T-helper 1 cell (primary cell): ENCODE measurements at places on chromosomes 12 and 14.
A peak's percentile ranks its signal among the peaks of the same experiment; 100 is the strongest.

DNA sequence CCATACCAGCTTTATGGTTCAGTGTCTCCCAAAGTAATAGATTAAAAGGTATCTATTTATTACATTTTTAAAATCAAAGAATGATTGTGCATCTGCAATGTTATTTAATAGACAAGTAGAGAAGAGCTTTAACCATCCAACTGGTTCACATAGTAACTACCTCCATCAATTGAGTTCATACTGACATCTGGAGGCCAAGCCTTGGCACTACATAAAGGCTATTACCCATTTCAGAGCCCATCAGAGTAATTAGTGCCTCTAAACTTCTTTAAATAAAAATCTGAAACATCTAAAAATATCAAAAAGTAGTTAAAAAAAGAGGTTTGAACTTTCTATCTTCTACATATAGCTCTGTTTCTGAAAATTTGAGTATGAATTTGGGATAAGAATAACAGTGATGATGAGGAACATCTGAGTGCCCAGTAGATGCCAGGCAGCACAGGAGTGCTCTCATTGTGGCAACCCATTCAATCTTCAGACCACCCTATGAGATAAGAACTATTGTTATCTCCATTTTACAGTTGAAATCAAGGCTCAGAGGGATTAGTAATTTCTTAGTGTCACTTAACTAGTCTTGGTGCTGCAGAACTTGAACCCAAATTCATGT is 132.9 kb upstream of the DAAM1 start:
- DNase-seq: peak; percentile 10

DNA sequence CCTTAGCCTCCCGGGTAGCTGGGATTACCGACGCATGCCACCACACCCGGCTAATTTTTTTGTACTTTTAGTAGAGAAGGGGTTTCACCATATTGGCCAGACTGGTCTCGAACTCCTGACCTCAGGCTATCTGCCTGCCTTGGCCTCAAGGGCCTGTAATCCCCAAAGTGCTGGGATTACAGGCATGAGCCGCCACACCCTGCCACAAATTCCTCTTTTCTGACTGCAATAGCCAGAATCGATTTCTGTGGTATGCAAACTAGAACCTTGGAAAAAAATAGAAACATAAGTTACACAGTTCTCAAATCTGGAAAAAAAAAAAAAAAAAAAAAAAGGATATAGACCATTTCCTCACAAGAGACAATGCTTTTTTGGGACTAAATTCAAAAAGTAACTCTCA is 184.6 kb upstream of the EGLN3 start:
- DNase-seq: no peak

DNA sequence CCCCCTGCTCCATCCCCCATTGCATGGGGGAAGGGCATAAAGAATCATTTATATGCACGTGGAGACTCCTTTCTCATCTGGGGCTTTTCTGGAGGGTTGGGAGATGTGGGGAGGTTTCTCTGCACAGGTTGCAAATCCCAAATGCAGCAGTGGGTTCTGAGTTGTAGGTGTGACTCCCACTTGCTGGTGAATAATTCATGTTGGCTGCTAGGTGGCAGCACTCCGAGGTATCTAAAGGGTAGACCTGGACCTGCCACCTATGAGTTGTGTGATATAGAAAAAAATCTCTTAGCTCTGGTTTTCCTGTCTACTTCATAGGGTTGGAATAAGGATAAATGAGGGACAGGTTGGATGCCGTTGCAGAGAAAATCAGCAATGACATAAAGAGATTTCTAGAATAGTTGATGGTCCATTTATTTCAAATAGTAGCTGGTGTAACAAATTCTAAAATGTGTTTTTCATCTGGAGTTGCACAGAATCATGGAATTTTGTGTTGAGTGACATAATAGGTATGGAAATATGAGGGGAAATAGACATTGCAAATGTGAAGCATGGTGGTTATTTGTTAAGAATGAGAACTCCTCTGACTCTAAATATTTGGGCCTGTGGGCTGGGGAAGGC is 4.6 kb downstream of the MARCHF9 start:
- DNase-seq: no peak

GRCh38 chr14:89356927-89357326 is 60.1 kb downstream of the FOXN3 start:
- no peak for DNase-seq

DNA sequence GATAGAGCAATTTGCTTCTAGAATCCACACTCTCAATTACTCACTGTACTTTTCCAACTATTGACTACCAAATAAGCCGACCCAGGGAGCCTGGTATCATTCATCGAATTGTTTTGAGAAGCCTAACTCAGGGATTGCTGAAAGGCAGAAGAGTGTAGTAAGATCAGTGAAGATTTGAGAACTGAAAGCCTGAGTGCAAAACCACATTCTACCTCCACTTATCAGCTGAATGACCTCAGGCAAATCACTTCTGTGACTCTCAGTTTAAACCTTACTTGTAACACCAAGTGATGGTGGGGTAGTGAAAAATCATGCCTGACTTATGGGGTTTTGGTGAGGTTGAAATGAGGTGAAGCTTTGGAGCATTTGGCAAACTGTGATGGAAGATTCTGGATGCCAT is 126.1 kb upstream of the MAX start:
- no peak for DNase-seq

- no peak for DNase-seq
Observed at GRCh38 chr14:77897374-77897773, 97.5 kb downstream of the ADCK1 start.

DNA sequence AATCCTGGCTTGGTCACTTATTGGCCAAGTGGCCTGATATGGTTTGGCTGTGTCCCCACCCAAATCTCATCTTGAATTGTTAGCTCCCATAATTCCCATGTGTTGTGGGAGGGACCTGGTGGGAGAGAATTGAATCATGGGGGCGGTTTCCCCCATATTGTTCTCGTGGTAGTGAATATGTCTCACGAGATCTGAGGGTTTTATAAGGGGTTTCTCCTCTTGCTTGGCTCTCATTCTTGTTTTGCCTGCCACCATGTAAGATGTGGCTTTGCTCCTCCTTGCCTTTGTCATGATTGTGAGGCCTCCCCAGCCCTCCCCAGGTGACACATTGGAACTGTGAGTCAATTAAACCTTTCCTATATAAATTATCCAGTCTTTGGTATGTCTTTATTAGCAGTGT is 18.8 kb upstream of the P2RX4 start:
- DNase-seq: no peak

- no peak for DNase-seq
Observed at GRCh38 chr14:76136476-76137110, 15.1 kb upstream of the GPATCH2L start.

- DNase-seq: no peak
Observed at GRCh38 chr14:91012045-91012444, 48.4 kb downstream of the RPS6KA5 start.

GRCh38 chr12:56086096-56086495 is 6.1 kb downstream of the ERBB3 start:
- DNase-seq: no peak

GRCh38 chr12:124694250-124694649 is 126.8 kb upstream of the NCOR2 start:
- no peak for DNase-seq

DNA sequence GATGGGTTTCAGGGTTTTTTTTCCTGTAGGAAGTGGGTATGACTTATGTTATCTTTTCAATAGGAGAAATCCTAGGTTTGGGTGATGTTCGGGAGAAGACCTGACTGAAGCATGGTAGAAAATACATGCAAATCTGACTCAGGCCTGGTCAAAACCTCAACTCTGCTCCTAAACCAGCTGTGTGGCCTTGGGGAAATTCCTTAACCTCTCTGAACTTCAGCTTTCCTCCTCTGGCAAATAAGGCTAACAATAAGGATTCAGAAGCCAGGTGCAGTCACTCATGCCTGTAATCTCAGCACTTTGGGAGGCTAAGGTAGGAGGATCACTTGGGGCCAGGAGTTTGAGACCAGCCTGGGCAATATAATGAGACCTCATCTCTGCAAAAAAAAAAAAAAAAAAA is 148.5 kb downstream of the PHETA1 start:
- DNase-seq: no peak

DNA sequence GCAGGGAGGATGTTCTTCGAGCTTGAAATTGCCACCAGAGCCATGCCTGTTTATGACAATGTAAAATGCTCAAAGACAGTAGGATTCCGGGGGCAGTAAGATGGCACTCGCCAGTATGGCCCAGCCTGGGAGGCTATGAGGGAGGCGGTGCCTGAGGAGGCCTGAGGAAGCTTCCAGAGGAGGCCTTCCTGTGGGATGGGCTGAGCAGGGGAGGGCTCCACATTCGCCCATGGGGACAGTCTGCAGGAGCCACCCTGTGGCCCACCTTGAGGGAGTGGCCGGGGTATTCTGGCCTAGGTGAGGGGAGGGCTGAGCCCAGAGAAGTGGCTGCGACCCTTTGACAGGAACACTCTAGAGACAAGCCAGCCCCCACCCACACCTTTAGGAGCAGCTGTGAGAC is 50.7 kb downstream of the IQSEC3 start:
- DNase-seq: no peak

- DNase-seq: no peak
Observed at GRCh38 chr14:65242732-65243134, 140.4 kb upstream of the MAX start.

- DNase-seq: no peak
Observed at GRCh38 chr14:99101855-99102461, 170.0 kb downstream of the BCL11B start.

GRCh38 chr12:39077226-39077625 is 171.8 kb upstream of the CPNE8 start:
- DNase-seq: no peak

DNA sequence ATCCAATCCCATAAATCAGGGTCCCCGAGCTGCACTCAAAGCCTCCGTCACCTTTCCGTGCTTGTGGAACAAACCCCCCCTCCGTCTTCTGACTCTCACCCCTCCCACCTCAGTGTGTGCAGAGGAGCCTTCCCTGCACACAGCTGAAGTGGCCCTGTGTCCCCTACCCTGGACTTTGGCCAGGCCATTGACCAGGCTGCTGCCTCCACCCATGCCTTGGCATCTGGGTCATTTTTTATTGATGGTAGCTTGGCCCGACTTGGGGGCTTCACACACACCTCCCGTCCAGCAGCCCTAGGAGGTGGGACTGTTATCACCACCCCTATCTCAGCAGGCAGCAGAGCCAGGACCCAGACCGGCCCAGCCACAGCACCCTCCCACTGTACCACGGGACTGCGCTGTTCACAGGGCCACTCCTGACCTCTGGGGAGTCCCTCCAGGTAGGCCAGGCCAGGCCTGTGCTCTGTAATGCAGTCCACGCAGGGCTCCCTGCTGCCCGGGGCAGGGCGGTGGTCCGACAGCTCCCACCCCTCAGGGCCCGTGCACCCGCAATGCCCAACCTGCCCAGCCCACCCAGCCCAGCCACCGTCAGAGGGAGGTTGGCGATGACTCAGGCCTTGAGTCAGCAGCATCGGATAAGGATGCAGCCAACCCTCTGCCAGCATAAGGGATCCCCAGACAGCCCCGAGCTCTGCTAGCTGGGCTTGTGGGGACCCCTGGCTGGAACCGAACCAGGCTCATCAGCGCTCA is 9.2 kb upstream of the INF2 start:
- no peak for DNase-seq

- DNase-seq: no peak
Observed at GRCh38 chr14:51554339-51554920, 97.3 kb upstream of the FRMD6 start.

- DNase-seq: no peak
Observed at GRCh38 chr14:101471723-101472517, 89.4 kb upstream of the DIO3 start.

DNA sequence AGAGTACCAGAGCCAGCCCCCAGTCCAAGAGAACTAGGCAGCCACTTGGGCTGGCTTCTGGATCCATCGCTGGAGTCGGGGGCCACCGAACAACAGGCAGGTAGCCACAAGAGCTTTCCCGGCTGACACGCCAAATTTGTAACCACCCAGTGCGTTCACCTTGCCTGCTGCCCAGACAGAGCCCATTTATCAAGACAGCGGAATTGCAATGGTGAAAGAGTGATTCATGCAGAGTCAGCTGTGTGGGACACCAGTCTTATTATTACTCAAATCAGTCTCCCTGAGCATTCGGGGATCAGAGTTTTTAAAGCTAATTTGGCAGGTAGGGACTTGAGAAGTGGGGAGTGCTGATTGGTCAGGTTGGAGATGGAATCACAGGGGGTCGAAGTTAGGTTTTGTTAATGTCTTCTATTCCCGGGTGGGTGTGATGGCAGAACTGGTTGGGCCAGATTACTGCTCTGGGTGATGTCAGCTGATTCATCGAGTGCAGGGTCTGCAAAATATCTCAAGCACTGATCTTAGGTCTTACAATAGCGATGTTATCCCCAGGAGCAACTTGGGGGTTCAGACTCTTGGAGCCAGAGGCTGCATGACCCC is 64.3 kb downstream of the PDE6H start:
- no peak for DNase-seq

- no peak for DNase-seq
Observed at GRCh38 chr12:16198884-16199283, 78.6 kb downstream of the SLC15A5 start.

GRCh38 chr14:89137526-89138163 is 279.4 kb downstream of the FOXN3 start:
- DNase-seq: no peak

GRCh38 chr12:95326445-95326844 is 108.8 kb downstream of the VEZT start:
- no peak for DNase-seq

- DNase-seq: no peak
Observed at GRCh38 chr14:33475623-33476022, 475.3 kb downstream of the EGLN3 start.

- no peak for DNase-seq
Observed at GRCh38 chr12:130372936-130373335, 35.2 kb downstream of the PIWIL1 start.

GRCh38 chr12:132407451-132407961 is 78.1 kb upstream of the GALNT9 start:
- DNase-seq: no peak

- DNase-seq: no peak
Observed at GRCh38 chr12:119225454-119225853, 46.7 kb downstream of the HSPB8 start.

- peak; percentile 45 for DNase-seq
Observed at GRCh38 chr14:100106250-100107112, 41.3 kb downstream of the EVL start.

GRCh38 chr14:100304825-100305323 is 1.4 kb downstream of the SLC25A29 start:
- no peak for DNase-seq

- no peak for DNase-seq
Observed at GRCh38 chr12:11746024-11746771, 96.7 kb downstream of the ETV6 start.

- DNase-seq: no peak
Observed at GRCh38 chr14:99260587-99261551, 11.1 kb downstream of the BCL11B start.

GRCh38 chr14:79515158-79515557 is 696.1 kb downstream of the DIO2 start:
- no peak for DNase-seq

- DNase-seq: no peak
Observed at GRCh38 chr12:4847713-4848112, 62.0 kb upstream of the KCNA1 start.

GRCh38 chr12:116336542-116337065 is 59.1 kb upstream of the MED13L start:
- no peak for DNase-seq

- no peak for DNase-seq
Observed at GRCh38 chr12:46492471-46493085, 120.0 kb upstream of the SLC38A2 start.
